Psoas muscle (tissue), 8 donors: ENCODE measurements at places on chromosomes 4 and X.

DNA sequence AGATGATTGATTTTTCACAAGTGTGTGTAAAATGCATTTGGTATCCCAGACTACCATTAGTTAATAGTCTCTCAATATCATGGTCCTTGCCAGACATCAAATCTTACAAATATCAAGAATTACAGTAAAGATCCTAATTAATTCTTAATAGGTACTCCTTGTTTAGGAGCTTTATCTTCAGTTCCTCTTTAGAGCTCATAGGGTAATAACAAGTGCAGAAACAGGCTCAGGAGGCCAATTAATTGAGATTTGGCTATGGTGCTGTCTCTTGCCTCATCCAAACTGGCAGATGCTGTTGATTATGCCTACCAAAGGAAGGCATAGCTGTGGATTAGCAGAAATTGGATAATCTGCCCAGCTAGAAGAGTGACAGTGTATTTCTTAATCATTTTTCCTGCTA is 6.9 kb downstream of the MTMR1 start:
- no peak for DNase-seq

- DNase-seq = no peak
Observed at GRCh38 chr4:86892636-86892960, 376 bp upstream of the C4orf36 start.

DNA sequence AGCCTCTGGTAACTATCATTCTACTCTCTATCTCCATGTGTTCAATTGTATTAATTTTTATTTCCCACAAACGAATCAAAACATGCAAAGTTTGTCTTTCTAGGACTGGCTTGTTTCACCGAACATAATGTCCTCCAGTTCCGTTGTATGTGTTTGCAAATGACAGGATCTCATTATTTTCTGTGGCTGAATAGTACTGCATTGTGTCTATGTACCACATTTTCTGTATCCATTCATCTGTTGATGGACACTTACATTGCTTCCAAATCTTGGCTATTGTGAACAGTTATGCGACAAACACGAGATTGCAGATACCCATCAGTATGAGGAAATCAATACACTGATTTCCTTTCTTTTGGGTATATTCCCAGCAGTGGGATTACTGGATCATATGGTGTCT is 8.4 kb upstream of the LDOC1 start:
- DNase-seq = no peak

- DNase-seq = no peak
Observed at GRCh38 chr4:184447664-184448063, 26.7 kb downstream of the IRF2 start.

- no peak for DNase-seq
Observed at GRCh38 chr4:94591289-94591688, 139.5 kb downstream of the PDLIM5 start.

GRCh38 chr4:8205749-8206611 is 6.9 kb downstream of the SH3TC1 start:
- DNase-seq = no peak

GRCh38 chrX:106611317-106611678 is 480 bp upstream of the RADX start:
- DNase-seq = no peak

- no peak for DNase-seq
Observed at GRCh38 chrX:150094375-150094774, 156.1 kb upstream of the EOLA2 start.

- DNase-seq = no peak
Observed at GRCh38 chr4:76279462-76279861, 27.1 kb upstream of the STBD1 start.
